ENCODE measurements at places on chromosomes 7 and 10.
A peak's percentile ranks its signal among the peaks of the same experiment; 100 is the strongest.

DNA sequence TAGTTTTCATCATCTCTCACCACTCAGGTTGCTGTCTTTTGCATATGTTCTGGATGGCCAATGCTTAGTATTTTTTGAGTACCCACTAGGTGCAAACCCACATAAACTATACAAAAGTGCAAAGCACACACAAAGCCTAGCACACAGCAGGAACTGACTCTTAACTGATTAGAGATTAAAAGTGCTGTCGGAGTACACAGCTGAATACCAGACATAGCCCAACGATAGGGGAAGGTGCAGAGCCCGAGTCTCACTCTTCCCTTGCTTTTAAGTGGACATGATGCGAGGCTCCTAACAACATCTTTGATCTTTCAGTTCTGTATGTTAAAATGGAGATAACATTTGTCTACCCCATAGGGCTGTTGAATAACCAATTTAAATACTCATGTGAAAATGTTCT is 90.8 kb downstream of the DPY19L1 start:
- no peak for DNase-seq

- no peak for DNase-seq
Measured at GRCh38 chr10:91196268-91197048, 24.0 kb upstream of the PCGF5 start.

GRCh38 chr7:8184221-8184620 is 77.7 kb downstream of the ICA1 start:
- no peak for DNase-seq

DNA sequence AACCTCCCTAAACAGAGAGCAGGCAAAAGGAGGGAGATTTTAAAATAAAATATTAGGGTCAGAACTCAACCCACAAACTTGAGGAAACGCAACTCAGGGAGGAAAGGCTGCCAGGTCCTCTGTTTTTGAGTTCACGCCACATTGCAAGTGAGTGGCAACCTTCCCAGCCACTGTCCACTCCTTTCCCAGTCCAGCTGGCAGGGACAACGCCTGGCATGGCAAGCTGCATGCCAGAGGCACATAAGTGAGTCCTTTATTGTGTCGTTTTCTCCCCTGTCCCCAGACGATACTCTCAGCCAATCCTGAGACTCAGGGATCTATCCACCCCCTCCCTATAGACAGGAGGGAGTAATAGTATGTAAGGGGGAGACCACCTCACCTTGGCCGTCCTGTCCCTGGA is 22.4 kb downstream of the FBXW4 start:
- peak; percentile 59 for DNase-seq

DNA sequence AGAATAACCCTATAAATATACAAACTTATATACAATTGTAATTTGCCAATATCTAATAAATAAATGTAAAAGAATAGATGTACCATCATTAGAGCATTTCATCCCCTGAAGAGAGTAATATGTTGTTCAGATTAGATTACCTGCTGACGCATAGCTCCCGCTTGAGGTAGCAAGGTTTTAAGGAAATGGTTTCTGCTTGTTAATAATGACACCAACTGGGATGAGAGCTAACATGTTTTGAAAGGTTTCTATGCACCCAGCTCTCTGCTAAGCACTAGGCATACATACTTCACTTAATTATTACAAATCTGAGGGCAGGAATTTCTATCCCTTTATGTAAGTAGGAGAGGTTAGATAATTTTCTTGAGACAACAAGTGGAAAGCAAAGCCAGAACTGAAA is 1003.3 kb upstream of the SORCS1 start:
- no peak for DNase-seq

- no peak for DNase-seq
Measured at GRCh38 chr10:635088-635861, 54.2 kb downstream of the DIP2C start.

DNA sequence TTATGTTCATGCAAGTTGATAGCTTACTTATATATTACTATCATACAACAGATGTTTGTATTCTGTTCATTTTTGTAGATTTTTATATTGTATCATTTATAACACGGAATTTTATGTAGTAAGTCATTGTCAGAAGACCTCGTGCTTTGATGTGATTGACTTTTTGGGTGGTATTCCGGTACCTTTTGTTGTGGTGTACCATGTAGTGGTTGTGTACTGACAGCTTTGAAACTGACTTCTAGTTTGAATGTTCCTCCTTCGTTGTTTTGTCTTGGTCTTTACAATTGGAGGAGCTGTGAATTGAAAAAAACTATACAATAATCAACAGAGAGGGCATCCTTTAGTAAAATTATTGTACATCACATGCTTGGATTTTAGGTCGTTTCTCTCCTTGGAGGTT is 61.5 kb downstream of the WAC start:
- no peak for DNase-seq

- DNase-seq: no peak
Measured at GRCh38 chr10:33612551-33612950, 278.1 kb upstream of the NRP1 start.

DNA sequence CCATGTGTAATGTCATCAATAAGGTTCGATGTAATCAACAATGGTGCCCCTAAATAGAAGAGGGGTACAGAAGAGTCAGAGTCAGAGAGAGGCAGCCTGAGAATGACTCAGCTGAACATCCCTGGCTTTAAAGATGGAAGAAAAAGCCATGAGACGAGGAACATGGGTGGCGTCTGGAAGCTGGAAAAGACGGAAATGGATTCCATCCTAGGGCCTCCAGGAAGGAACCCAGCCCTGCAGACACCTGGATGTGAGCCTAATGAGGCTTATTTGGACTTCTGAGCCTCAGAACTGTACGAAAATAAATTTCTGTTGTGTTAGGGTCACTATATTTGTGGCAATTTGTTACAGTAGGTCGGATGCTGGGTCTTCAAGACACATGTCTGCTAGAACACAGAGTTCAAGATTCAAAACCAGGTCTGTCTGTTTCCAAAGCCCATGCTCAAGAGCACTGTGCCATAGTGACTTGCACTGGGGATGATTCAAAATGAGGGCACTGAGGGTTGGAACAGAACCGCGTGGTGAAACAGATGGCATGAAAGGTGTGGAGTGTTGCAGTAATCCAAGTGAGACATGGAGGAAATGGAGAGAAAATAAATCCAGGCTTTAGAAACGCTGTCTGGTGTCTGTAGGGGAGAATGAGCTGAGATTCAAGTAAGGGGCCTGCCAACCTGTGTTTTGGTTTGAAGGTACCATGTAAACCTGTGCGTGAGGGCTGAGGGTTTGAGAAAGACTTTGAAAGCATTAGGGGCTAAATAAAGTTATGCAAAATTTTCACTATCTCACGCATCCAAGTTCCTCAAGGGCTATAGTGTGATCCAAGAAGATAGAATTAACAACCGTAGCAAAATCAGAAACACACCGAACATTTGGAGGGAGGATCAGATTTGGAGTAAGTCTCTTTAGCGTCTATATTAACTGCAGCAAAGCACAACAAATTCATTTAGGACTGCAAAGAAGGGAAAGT is 849.1 kb upstream of the AUTS2 start:
- no peak for DNase-seq

DNA sequence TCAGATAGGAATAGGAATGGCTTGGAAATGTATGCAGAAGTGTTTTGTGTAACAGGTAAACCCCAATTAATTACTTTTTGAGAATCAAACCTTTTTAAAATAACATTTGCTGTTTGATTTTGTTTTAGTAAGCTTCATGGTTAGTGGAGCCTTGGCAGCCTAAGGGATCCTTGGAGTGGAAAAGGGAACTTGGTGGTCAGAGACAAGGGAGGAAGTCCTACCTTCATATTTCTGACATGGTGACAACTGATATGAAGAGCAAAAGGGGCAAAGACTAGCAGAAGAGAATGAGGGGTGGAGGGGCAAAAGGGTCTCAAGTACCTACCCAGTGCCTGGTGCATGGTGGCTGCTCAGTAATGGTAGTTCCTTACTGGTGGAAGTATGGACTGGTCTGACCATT is 32.3 kb downstream of the AHCYL2 start:
- no peak for DNase-seq

GRCh38 chr7:77822269-77822668 is 23.7 kb downstream of the PHTF2 start:
- DNase-seq: no peak

- no peak for DNase-seq
Measured at GRCh38 chr7:17159500-17160037, 138.9 kb upstream of the AHR start.

DNA sequence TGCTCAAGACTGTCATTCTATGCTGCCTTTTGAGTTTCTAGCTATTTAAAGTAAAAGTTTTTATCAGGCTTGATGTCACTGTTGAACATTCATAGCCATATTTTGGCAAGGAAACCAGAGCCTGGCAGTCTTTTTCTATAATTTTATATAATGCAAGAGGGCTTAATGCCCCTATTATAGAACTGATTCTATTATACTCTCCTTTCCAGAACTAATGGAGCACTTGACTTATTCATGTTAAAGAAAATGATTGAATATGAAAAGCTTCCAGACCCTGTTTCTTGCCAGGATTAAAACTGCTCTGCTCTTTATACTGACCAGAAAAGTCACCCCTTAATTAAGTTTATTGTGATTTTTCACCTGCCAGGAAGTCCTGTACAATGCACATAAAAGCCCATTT is 337.6 kb upstream of the CHRM2 start:
- DNase-seq: no peak

DNA sequence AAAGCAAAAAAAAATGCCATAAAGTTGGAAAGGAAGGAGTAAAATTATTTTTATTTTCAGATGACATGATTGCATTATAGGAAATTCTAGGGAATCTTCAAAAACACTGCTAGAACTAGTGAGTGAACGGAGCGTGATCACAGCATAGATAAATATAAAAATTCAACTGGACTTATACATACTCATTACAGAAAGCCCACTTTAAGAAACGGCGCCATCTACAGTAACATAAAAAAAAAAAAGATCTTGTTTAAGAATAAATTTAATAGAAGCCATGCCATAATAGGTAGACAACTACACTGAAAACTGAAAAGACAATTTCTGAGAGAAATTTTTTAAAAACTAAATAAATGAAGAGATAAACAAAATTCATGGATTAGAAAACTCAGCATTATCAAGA is 623.1 kb upstream of the MGMT start:
- no peak for DNase-seq

- DNase-seq: no peak
Measured at GRCh38 chr10:103783681-103784080, 71.7 kb downstream of the SH3PXD2A start.

DNA sequence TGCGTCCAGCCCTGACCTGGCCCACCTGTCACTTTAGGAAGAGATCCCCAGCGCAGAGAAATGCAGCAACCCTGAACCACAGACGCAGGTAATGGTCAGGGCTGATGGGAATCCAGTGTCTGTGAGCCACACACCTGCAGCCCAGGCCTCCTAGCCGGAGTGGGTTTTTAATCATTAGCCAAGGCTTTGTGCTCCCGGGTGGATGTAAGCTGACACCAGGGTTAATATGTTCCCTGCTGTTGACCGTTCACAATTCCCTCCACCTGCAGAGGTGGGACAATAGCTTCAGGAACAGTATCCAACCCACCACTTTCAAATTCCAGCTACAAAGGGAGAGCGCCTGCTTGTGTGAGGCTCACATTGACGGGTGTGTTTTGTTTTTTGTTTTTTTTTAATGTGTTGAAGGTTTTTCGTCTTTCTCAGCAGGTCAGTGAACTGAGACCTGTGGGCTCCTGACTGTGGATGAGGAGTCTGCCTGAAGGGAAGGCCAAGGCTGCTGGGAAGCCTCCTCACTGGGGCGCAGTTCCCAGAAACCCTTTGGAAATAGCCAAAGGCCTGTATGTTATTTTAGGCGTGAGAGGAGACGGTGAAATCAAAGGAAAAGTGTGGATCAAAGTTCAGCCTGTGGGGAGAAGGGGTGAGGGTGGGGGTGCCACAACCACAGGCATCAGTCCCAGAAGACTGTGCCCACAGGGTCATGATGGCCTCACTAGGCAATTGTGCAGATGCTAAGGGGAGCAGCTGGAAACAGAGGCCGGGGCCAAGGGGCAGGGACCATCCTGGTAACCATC is 111.1 kb downstream of the TNS3 start:
- no peak for DNase-seq
